ENCODE measurements at places on chromosomes 5 and 9. TPM values are rescaled to one million over a fixed set of nuclear protein-coding genes. Genes with fewer than 3 reads are reported as not detected.
A peak's percentile ranks its signal among the peaks of the same experiment; 100 is the strongest.

PLAC8L1 gene
- total RNA-seq, result not detected

DNA sequence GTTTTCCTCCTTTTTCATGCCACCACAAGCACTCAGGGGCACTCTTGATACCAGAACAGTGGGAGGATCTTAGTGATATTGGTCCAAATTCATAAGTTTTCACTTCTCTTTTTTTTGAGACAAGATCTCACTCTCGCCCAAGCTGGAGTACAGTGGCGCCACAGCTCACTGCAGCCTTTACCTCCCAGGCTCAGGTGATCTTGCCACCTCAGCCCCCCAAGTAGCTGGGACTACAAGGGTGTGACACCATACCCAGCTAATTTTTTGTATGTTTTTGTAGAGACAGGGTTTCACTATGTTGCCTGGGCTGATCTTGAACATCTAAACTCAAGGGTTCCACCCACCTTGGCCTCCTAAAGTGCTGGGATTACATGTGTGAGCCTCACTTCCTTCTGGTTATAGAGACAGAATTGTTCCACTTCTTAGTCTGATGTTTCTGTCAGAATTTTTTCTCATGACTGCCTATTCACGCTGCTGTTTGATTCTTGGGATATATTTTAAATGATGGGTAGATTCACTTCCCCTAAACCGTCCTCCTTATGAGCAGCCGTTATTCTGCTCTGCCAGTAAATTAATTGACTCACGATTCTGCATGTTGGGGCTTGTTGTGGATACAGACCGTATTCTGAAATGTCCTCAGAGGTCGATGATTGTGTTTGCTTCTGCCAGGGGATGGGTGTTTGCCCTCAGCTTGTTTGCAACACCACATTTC lies 30.8 kb downstream of the MTAP start:
- no peak for DNase-seq

DNA sequence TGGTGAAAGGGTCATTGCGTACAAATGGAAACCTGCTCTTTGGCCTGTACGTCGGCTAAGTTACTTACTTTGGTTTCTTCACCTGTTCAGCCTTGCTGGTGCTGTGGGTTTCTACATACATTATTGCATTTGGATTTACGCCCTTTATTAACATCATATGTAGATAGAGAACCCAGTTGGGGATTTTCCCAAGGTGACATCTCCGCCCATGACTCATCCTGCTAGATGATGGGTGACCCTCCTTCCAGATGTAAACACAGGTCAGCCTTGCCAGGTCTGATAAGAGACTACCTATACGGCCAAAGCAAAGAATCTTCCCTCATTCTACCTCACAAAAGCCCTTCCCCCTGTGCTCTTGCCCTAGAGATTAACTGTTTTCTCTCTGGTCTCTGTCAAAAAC lies 360.9 kb downstream of the KDM4C start:
- no peak for DNase-seq

- no peak for DNase-seq
Measured at GRCh38 chr5:56025151-56025885, 30.6 kb upstream of the IL6ST start.

GRCh38 chr5:154371687-154372086 lies 74.1 kb upstream of the SAP30L start:
- DNase-seq, result peak; percentile 27

DNA sequence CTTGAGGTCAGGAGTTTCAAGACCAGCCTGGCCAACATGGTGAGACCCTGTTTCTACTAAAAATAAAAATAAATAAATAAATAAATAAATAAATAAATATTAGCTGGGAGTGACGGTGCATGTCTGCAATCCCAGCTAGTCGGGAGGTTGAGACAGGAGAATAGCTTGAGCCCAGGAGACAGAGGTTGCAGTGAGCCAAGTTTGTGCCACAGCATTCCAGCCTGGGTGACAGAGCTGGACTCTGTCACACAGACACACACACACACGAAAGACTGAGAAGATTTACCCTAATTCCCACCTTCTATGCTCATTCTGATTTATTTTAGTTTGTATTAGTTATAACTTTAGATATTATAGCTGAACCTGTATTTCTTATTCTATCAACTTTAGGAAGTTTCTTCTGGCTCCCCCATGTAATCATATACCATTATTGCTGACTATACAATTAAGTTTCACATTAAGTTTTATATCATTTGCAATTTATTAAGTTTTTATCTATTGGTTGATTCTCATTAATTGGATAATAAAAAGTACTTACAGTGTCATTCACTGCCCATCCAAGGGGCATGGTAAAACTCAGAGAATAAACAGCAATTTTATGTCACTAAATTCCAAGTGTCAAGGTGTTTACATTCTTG lies 20.8 kb downstream of the ABHD17B start:
- DNase-seq, result no peak

DNA sequence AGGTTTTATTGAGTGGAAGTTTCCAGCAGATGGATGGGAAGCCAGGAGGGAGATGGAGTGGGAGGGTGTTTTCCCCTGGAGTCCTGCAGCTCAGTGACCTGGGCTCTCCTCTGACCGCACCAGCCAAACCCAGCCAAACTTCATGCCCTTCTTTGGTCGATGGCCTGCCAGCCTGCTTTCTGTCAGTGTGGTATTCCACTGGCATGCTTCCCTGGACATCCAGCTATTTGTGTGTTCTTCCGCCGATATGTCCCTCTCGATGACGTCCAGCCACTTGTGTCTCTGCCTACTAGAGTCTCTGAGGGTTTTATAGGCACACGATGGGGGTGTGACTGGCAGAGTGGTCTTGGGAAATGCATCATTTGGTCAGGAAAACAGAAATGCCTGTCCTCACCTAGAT lies 33.8 kb downstream of the GPBP1 start:
- no peak for DNase-seq

GRCh38 chr9:138025417-138025816 lies 147.8 kb downstream of the CACNA1B start:
- DNase-seq, result no peak

ROPN1L gene
- 0.35 TPM for total RNA-seq

MARCHF3 gene
- 4.0 TPM for total RNA-seq

DNA sequence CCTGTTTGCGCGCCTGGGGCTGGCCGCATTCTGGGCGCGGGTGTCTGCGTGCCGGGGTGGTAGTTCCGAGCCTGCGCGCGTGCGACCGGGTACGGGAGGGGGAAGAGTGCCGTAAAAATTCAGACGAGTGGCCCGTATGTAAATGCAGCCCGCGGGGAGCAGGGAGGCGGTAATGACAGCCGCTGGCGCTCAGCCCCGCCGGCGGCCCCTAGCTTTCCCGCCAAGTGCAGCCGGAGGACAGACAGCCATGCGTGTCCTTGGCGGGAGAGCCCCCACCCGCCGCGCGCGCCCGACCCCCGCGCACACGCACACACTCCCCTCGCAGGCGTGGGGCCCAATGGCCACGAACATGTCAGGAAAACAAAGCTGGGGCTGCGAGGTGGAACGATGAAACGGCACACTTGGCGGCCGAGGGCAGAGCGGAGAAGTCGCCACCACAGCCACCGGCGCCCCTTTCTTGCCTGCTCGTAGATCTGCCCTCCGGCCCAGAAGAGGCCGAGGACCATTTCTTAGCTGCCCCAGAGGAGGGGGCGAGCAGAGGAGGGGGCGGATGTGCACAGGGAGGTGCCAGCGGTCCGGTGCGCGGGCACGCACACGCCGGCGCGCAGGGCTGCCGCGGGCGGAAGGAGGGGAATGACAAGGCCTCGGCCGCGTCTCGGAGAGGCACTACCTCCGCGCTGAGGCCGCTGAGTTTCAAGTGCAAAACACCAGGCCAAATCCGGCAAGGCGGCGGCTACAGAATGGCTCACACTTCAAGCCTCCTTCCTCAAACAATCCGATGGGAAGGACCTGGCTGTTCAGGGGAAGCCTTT lies 208.4 kb downstream of the MEF2C start:
- DNase-seq, result peak; percentile 47

GRCh38 chr5:177509991-177510566 lies 453 bp upstream of the DOK3 start:
- DNase-seq, result no peak

GRCh38 chr5:72328172-72328571 lies 8.0 kb downstream of the PTCD2 start:
- no peak for DNase-seq

GRCh38 chr5:135310328-135310989 lies 88.6 kb downstream of the MACROH2A1 start:
- no peak for DNase-seq

DNA sequence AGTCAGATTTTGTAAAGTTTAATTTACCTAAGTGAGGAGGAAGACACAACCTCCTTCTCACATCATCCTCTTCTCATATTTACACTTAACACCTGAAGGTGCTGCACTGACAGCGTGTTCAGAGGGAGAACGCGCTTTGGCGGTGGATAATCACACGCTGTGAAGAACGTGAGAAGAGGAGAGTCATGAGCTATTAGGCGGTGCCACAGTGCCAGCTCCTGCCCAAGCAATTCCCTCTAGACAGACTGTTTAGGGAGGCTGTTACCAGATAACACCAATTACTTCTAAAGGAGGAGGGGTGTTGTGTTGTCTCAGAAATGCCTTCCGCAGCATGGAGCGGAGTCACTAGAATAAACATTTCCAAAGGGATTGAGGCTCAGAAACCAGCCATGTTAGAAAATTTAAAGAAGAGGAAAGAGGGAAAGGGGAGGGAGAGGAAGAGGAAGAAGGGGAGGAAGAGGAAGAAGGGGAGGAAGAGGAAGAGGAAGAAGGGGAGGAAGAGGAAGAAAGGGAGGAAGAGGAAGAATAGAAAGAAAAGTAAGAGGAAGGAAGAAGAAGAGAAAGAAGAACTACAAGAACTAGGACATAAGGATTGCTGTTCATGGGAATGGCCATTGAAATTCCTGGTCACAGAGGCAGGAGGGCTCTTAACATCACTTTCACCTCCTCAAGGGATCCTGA lies 37.3 kb upstream of the WWC1 start:
- no peak for DNase-seq

- no peak for DNase-seq
Measured at GRCh38 chr5:165616490-165617405, 2111.3 kb downstream of the MAT2B start.

DNA sequence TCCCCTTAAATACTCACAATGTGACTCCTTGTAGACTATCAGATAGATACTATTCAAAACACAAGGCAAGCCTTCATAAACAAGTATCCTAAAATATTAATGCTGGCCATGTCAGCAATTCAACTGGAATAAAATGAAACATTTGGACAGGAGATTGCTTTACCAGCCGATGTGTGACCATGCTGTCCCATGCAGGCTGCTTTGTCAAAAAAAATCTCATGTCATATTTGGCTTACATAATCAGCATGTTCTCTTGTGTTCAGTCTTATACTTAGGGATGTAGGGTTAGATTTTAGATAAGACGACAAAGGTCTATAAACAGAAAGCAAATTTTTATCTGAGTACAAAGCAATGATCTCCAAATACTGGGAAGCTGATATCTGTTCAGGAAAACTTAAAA lies 108.5 kb downstream of the NR6A1 start:
- no peak for DNase-seq
